GM23248 (cell line): ENCODE measurements at places on chromosomes 3 and 15. TPM values are rescaled to one million over a fixed set of nuclear protein-coding genes. Genes with fewer than 3 reads are reported as not detected.

DNA sequence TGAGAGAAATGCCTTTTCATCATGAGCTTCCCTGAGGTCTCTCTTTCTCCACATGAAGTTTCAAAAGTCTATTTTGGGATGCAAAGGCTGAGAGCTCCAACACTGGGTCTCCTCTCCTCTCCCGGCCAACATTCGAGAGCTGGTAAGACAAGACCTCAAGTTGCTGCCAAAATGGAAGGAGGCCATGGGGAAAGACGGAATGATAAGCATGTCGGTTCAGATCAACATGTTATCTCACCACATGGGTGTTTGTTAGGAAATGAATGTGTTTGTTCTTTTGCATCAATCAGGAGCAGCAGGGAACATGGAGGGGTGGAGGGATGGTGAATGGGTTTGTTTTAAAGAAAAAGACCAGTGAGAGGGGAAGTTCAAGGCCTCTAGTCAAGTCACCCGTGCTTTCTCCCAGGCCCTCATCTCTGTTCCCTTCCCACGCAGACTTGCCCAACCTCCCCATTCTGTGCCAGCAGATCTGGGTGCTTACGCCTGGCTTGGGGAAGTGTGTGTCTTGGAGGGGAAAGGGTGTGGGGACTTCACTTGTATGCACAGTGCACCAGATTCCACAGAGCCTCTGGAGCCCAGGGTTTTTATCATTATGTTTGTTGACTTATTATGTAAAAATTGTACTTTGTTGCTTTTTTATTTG, 23.5 kb upstream of the ATP10A start:
- H3K4me3 ChIP-seq, result no peak overlapping the region
- no peaks in the 10 kb centered on the region for H3K27me3 ChIP-seq
- peaks cover 47% of the 10 kb centered on the region for H3K4me1 ChIP-seq
- H3K27ac ChIP-seq, result no peak overlapping the region
- H3K36me3 ChIP-seq, result no peaks in the 10 kb centered on the region
- no peak for DNase-seq

DNA sequence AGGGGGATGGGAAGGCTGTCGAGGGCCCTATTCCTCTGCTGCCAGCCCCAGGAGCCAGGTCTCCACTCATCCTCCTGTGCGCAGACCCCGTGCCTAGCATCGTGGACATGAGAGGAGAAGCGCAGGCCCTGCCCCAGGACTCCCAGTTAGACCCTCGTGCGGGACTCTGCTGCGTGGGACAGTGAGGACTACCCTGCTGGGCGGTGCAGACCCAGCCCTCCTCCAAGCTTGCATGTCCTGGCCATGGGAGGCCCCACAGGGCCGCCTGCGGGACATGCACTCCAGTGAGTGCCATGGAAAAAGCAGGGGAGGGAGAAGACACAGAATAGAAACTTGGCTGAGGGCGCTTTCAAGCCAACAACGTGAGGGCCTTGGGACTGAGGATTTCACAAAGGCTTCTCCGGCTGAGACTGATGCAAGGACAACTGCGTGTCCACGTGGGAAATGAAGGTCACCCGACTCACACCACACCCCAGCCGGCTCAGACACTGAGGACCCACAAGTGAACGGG, 62.6 kb upstream of the IQSEC1 start:
- no peaks in the 10 kb centered on the region for H3K36me3 ChIP-seq
- H3K4me1 ChIP-seq, result no peaks in the 10 kb centered on the region
- peaks cover 23% of the 10 kb centered on the region for H3K27me3 ChIP-seq
- no peak overlapping the region for H3K4me3 ChIP-seq
- no peak overlapping the region for H3K27ac ChIP-seq

DNA sequence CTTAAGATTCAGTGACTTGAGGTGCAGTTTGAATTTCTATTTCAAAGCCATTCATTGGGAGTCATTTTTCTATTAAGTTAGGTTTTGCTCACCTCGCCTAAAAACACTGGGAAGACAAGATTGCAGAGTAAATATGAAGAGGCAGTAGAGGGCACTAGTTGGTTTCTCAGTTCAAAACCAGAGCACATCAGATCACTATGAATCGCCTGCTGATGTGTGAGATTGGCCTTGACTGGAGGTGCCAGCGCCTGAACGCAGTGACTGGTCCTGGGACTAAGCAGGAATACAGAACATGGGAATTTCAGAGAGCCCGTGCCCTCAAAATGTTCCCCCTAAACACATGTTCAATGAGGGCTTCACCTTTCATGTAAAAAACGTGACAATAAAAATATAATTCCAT, 229.0 kb downstream of the ITPR1 start:
- no peaks in the 10 kb centered on the region for H3K27me3 ChIP-seq
- H3K27ac ChIP-seq, result peak overlapping the region; percentile 93
- peaks cover 38% of the 10 kb centered on the region for H3K4me1 ChIP-seq
- peak overlapping the region; percentile 45; the same call in 1 of the 2 replicates for H3K4me3 ChIP-seq
- no peaks in the 10 kb centered on the region for H3K36me3 ChIP-seq

GRCh38 chr3:166444336-166444735, 607.1 kb upstream of the BCHE start:
- no peak overlapping the region for H3K4me3 ChIP-seq
- H3K27ac ChIP-seq, result no peak overlapping the region
- no peaks in the 10 kb centered on the region for H3K4me1 ChIP-seq
- H3K36me3 ChIP-seq, result no peaks in the 10 kb centered on the region
- no peak for DNase-seq

DNA sequence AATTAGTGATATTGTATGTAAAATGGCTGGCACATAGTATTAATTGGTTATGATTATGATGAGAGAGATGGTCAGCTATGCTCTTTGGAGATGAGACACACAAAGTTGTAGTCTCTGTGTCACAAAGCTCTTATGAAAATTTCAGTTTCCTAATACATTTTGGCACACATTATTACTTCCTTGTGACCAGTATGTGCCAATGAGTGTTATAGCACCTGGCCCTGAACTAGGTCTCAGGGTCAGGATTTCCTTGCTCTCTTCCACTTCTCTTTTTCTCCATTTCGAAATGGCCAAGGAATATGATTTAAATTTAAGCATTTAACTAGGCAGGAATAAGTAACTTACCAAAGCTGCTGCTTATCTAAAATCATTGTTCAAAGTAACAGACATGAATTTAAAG, 28.0 kb downstream of the TIPARP start:
- H3K36me3 ChIP-seq, result peaks cover 87% of the 10 kb centered on the region
- no peaks in the 10 kb centered on the region for H3K27me3 ChIP-seq
- DNase-seq, result peak; percentile 45

GRCh38 chr3:194139814-194140391, 4.0 kb downstream of the HES1 start:
- no peaks in the 10 kb centered on the region for H3K27me3 ChIP-seq
- peak overlapping the region; percentile 79; the same call in 1 of the 2 replicates for H3K4me3 ChIP-seq
- peak; percentile 22 for DNase-seq
- peaks cover 42% of the 10 kb centered on the region for H3K4me1 ChIP-seq

- no peak for DNase-seq
- H3K27me3 ChIP-seq, result no peaks in the 10 kb centered on the region
- H3K4me1 ChIP-seq, result peaks cover 35% of the 10 kb centered on the region
- no peak overlapping the region for H3K4me3 ChIP-seq
- H3K36me3 ChIP-seq, result no peaks in the 10 kb centered on the region
These were observed 13.5 kb downstream of the CDCP1 start for GRCh38 chr3:45132568-45133211.

- H3K36me3 ChIP-seq, result no peaks in the 10 kb centered on the region
- H3K27ac ChIP-seq, result no peak overlapping the region
- H3K4me1 ChIP-seq, result no peaks in the 10 kb centered on the region
- no peak overlapping the region for H3K4me3 ChIP-seq
- peaks cover 12% of the 10 kb centered on the region; the same call in 1 of the 2 replicates for H3K27me3 ChIP-seq
These were observed 36.1 kb downstream of the FMN1 start for GRCh38 chr15:33158366-33158765.

GRCh38 chr3:4376499-4376898, 73.3 kb downstream of the SETMAR start:
- H3K4me1 ChIP-seq, result no peaks in the 10 kb centered on the region
- H3K4me3 ChIP-seq, result no peak overlapping the region
- peak; percentile 46 for DNase-seq
- no peaks in the 10 kb centered on the region for H3K27me3 ChIP-seq

The KNL1 gene
- polyA plus RNA-seq, result 5.7 and 6.4 TPM in 2 replicates
